ENCODE measurements at places on chromosomes 11 and 22.

GRCh38 chr11:70079691-70080090 is 1.6 kb downstream of the ANO1 start:
- DNase-seq = no peak

DNA sequence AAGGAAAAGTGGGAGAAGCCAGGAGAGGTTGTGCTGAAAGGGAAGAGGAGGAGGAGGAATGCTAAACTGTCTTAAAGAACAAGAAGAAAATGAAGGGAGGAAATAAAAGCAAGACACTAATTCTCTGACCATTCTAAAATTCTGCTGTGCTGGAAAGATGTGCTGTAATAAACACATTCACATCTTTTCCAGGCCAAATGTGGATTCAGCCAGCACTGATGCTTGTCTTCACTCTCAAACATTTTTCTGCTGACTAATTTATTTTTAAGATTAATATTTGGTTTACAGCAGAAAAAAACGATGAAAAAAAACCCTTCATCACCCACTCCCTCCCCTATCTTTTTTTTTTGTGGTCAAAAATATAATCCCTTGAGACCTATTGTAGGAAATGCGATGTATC is 223.6 kb downstream of the SWAP70 start:
- no peak for DNase-seq

DNA sequence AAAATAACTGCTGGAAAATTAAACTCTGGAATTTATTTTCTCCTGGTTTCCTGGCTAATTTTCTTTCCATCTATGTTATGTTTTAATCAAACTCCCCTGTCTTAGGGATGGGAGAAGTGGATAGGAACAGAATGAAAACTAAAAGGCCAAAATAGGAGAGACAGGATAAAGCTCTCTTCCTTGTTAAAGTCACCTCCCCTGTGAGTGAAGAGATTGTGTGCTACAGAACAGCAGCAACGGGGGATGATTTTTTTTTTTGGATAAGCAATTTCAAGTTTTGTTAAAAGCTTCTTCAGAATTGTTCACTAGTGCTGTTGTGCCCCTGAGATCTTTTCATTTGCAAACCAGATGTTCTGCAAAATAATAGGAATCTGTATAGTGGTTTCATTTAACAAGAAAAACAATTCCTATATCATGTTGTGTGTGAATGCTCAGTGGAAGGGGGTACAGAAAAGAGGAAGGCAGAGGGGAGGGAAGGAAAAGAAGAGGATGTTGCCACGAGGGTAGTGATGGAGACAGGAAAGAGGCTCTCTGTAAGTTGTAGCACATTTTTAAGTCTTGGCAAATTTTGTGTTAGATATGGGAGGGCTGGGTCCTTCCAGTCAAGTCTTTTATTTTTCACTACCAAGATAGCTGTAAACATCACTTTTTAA is 301.2 kb downstream of the CADM1 start:
- DNase-seq = no peak

DNA sequence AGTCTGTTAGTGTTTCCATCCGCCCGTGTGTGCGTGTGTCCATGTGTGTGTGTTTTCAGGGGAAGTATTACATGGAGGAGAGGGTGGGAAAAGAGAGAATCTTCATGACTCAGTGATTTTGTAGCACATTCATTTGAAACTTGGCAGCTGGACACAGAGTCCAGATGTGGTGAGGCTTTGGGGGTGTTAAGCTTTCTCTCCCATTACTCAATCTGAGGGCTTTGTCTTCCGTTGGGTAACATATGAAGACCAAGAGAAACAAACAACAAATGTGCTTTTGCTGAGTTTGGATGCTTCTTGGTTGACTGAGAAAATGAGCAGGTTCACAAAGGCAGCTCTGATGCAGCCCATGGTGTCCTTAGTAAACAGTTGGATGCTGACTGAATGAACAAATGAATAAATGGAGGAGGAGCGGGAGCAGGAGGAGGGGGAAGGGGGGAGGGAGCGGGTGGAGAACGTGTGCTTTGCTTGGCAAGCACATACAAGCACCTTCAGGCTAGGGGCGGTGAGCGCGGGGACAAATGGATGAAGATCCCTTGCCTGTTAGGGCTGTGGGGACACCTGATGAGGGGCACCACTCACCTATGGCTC is 104.3 kb downstream of the ST3GAL4 start:
- no peak for DNase-seq

- DNase-seq = no peak
Observed at GRCh38 chr11:130237282-130238006, 77.3 kb downstream of the ZBTB44 start.

DNA sequence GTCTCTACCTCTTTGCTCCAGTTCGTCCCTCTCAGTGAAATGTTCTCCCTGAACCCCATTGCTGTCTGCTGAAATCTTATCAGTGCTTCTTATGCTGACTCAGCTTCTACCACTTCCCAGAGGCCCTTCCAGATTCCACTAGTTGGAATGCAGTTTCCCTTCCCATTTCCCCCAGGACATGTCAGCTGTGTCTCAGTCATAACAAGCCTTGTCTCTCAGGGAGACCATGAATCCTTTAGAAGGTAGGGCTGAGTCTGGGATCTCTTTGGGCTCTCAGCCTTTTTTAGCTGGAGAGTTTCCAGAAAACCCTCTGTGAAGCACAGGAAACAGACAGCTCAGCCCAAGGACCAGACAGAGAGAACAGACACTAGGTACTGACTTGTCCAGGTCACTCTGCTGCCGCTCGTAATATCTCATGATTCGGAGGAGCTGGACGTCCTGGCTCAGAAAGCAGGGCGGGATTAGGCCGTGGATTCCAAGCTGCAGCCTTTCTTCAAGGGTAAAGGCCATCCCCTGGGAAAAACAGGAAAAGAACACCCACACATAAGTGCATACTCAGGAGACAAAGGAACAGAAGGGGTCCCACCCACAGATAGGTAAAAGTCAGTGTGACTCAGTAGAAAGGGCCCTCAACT is 113.0 kb downstream of the ME3 start:
- DNase-seq = no peak

- DNase-seq = no peak
Observed at GRCh38 chr22:38136607-38137006, 26.1 kb upstream of the BAIAP2L2 start.

GRCh38 chr22:46308283-46308988 is 11.8 kb downstream of the GTSE1 start:
- no peak for DNase-seq

DNA sequence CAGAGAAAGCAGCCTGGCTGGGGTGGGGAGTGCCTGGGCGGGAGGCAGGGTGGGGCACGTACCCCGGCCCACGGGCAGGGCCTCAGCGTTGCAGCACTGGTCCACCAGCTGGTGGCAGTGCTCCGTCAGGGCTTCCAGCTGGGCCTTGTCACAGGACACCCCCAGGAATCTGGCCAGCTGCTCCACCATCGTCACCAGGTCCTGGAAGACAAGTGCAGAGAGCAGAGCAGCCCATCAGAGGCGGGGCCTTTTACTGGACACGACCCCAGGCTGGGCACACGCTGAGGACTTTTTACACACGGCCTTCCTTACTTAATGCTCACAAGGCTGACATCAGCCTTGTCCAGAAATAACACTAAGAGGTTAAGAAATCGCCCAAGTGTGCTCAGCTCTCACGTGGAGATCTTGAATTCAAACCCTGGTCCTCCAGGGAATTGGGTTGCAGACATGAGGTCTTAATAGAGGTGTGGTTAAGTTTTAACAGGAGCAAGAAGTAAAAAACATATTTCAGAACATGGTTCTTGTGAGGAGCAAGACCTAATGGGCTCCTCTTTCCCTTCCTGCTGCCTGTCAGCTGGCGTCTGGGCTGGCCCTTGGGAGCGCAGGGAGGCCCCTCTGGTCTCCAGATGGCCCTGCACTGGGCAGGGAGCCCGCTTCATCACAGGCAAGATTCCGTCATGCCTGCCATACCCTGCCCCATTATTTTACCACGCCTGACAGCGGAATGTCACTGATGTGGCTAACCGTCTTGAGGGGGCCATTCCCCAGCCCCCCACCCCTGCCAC is 17.1 kb upstream of the EFCAB6 start:
- peak; percentile 59 for DNase-seq

DNA sequence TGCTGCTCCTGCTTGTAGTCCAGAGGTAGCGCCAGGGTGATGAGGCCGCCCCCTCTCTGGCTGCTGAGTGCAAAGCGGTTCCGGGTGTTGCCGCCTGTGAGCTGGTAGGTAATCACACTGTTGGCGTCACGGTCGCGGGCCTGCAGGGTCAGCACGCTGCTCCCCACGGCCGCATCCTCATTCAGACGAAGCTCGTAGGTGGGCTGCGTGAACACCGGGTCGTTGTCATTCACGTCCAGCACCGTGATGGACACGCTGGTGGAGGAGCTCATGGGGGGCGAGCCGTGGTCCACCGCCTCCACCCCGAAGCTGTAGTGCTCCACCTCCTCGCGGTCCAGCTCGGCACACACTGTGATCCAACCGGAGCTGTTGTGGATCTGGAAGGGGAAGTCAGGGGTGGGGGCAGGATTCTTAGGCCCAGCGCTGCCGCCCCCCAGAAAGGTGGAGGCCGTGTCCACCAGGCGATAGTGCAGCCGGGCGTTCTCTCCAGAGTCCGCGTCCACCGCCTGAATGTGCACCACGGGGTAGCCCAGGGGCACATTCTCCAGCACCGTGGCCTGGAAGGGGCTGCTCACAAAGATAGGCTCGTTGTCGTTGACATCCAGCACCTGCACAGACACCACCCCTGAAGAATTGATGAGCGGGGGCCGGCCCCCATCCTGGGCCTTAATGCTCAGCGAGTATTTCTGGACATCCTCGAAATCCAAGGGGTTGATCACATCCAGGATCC is 2.4 kb downstream of the CELSR1 start:
- DNase-seq = no peak

DNA sequence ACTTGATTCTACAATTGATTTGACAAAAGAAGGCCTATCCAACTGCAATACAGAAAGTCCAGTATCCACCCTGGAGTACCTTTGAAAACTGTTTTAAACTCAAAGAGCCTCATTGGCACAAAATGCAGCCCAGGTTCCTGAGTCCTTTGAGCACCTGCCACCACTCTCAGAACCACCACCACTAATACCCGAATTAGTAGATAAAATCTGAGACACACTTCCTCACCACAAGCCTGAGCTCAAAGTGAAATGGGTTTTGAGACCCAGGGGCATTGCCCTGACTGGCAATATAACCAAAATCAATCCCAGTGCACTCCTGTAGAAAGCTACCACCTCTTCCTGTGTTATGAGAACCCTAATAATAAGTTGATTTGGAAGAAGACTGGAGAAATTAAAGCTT is 215.7 kb downstream of the CSNK2A3 start:
- no peak for DNase-seq

GRCh38 chr11:72859126-72859525 is 44.9 kb downstream of the ATG16L2 start:
- no peak for DNase-seq

DNA sequence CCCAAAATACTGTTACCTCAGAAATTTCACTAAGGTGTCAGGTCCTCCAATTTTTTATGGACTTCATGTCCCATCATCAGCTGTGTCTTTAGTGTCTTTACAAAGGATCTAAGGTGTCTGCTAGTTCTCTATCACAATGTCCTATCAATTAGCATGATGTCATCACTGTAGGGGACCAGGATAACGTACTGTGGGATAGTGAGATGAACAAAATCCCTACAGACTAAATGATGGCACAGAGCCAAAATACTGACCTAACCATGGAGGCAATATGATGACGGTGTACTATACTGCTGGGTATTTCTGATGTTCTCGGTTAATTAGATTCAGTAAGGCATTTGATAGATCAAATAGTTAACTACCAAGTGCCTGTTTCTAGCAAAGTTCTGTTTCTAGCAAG is 82.5 kb downstream of the SBF2 start:
- DNase-seq = no peak

DNA sequence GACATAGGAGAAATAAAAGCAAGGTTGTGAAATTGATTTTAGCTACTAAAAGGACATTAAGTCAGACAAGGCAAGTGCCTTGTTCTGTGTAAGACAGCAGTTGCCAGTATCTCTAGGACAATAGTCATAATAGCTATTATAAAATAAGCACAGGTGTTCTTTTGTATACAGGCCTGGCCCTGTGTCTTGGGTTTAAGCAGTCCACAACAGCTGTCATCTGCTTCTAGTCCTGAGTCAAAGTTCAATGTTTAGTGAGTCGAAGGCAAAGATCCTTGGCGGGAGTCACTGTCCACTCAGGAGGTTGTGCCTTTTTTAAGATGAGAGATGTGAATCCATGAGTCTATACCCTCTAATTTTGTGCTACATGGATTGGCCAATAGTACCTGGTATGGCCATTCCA is 79.5 kb downstream of the SC5D start:
- DNase-seq = no peak

DNA sequence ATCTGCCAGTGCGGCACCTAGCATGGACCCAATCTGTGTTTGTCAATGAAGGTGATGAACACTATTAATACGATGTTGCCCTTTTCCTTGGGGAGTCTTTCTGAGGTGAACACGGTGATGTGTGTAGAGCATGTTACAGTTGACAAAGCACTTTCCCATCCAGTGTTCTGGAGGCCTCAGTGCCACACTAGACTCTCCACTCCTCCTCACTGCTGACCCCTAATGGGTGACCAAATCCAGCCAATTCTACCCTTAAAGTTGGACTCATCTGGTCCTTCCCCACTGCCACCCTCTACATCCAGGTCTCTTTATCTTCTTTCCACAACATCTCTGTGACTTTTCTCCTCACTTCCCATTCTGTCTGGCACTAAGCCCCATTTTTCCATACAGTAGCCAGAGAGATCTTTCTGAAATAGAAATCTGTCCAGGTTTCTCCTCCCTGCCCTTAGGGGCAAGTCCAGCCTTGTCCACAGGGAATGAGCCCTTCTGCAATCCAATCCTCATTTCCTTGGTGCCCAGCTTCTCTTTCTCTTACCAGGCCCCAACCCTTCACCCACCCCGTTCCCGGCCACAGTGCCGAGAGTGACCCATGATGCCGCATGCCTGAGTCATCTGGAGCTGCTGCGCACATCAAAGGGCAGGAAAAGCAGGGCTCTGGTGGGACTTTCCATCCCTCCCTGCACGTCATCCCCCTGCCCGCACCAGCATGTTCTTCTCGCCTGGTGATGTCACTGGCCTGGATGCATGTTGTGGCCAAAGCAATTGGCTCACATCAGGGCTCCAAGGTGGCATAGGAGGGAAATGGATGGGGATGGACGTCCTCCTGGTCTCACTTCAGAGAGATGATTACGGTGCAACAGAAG is 64.2 kb downstream of the RASSF10 start:
- no peak for DNase-seq

DNA sequence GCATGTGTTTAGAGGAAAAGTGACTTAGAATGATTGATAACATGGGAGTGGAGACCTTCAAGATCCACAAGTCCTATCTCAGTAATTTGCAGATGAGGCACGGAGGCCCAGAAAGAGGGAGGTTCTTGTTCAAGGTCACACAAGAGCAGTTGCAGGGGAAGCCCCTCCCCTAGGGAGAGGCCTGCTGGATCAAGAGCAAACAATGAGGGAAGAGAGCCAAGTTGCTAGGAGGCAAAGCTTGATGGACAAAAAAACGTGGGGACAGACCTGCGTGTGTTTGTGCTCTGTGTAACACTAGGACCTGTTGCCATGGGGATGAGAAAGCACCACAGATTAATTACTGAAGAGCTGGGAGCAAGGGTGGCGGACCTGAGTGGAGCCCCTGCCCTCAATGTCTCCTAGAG is 6.4 kb upstream of the MFRP start:
- peak; percentile 64 for DNase-seq

- no peak for DNase-seq
Observed at GRCh38 chr11:64677441-64678023, 45.5 kb downstream of the NRXN2 start.
